Left cardiac atrium (tissue), 4 donors: ENCODE measurements at places on chromosomes 11 and 22. TPM values are rescaled to one million over a fixed set of nuclear protein-coding genes. Genes with fewer than 3 reads are reported as not detected.
A peak's percentile ranks its signal among the peaks of the same experiment; 100 is the strongest.

- DNase-seq: no peak
Observed at GRCh38 chr22:28369854-28370253, 309.8 kb downstream of the TTC28 start.

Gene NXPE4
- total RNA-seq: not detected

Gene IGF2
- total RNA-seq: 94.3 TPM

- no peak for DNase-seq
Observed at GRCh38 chr22:35930933-35931332, 97.7 kb downstream of the RBFOX2 start.

- no peak for DNase-seq
Observed at GRCh38 chr22:25880524-25880923, 138.5 kb downstream of the MYO18B start.

DNA sequence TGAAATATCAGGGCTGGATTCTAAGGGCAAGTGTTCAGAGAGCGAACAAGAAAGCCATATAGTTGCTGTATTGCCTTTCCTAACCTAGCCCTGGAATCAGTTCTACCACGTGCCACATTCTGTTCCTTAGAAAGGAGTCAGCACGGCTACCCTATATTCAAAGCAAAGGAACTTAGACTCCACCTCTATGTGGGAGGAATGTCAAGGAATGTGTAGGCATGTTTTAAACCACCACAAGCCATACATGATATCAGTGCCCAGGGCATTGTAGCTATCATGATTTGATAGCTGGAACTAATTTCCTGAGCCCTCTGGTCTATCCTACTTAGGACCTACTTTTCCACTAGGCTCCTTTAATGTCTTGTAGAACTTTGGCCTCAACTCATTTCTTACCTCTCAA lies 2.5 kb upstream of the EIF4ENIF1 start:
- DNase-seq: no peak

DNA sequence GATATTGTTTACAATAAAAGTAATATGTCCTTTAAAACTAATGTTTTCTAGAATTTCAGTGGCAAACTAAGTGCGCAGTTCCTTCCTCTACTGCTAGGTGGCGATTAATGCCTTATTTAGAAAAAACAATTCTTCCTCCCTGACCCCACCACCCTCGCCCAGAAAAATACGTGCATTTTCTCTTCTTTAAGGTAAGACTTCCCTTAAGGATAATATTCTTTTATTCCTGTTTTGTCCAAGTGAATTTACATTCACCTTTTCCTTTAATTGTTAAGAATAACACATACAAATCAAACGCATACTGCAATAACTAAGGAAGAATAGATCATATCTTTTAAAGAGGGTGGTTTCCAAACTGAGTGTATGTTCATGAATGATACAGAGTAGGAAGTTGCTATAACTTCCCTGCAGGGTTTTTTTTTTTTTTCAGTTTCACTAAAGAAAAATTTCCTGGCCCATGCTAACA lies 17.0 kb upstream of the PSMA1 start:
- no peak for DNase-seq

DNA sequence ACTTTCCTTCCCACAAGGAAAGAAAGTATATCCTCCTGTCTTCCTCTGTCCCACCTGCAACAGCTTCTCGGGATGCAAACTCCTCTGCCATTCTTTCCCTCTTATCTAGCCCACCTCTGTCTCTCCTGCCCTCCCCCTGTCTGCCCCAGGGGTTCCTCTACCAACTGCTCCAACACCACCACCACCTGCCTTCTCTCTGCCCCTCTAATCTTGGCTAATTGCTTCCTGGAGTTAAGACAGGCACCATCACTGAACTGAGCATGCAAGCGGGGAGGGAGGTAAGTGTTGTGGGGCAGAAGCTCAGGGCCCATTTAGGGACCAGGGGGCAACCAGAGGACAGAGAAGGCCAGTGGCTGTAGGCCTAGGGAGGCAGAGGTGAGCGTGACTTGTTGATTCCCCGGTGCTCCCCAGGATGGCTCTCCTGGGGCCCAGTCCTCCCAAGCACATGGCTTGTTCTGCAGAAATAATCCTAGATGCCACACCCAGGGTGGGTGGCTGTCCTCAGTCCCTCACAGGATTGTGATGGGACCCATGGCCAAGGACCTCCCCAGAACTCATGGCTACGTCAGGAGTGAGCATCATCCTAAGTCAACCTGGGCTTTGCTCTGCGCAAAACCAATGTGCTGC lies 111.1 kb downstream of the TP53I11 start:
- no peak for DNase-seq

Gene TEAD1
- 93.8 TPM for total RNA-seq

DNA sequence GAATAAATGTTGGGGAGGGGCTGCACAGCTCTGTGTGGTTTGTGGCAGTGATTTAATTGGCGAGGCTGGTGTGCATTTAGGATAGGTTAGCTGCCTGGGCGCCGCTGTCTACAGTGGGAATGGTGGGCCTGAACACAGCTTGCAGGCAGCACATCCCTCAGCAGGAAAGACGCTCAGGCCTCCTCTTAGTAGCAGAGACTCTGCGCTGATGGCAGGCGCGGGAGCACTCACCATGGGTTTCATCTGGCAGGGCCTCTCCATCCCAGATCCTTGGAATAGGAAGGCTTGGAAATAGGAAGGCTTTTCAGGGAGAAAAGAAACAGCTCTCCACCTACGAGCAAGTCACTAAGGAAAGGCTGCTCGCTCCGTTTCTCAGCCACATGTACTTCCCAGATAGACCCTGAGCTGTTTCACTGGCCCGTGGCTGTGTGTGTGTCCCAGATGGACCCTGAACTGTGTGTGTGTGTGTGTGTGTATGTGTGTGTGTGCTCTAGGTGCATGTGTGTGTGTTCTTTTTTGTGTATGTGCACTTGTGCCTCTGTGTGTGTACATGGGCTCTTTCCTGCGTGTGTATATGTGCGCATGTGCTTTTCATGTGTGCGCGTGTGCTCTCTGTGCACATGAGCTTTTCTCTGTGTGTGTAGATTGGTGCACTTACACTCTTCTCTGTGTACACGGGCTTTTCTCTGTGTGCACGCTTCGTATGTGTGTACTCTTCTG lies 144.0 kb downstream of the TBC1D22A start:
- no peak for DNase-seq

- DNase-seq: no peak
Observed at GRCh38 chr22:44647141-44647540, 54.9 kb upstream of the PRR5 start.

DNA sequence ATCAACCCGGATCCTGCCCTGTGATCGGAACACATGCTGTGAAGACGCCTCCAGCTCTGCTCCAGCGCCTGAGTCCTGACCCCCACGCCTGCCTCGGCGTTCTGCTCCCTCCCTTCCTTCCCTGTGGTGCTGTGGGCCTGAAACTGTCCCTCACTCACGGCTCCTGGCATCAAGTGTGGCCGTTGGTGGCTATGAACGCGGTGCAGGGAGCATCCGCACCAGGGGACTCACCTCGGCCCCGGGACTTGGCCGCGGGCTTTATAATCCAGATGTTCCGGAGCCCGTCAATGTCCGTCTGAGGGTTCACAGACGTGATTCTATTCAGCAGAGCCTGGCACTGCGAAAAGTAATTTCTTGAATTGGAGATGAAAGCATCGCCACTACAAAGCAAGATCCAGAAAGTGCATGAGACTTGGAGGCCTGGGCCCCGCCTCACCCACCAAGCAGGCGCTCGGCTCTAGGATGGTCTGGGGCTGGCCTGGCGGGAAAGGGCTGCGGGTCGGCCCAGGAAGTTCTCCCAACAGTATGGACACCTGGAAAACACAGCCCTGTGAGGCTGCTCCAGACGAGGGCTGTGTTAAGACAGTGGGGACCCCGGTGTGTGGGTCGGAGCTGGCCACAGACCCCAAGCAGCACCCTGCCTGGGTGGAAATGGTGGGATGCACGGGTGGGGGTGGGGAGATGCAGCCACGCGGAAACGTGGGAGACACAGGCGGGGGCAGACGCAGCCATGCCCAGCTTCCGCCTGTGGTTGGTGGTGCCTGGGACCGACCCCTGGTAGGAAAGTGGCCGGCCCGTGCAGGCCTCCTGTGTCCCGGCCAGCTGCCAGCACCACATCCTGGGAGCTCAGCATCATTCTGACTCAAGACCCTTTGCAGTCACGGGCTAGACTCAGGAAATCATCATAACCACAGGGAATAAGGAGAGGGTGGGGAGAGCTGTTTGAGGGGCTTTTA lies 21.8 kb upstream of the IL17REL start:
- DNase-seq: no peak

- peak; percentile 21 for DNase-seq
Observed at GRCh38 chr11:95229993-95230809, 801 bp downstream of the SESN3 start.

Gene MS4A6E
- total RNA-seq: not detected

DNA sequence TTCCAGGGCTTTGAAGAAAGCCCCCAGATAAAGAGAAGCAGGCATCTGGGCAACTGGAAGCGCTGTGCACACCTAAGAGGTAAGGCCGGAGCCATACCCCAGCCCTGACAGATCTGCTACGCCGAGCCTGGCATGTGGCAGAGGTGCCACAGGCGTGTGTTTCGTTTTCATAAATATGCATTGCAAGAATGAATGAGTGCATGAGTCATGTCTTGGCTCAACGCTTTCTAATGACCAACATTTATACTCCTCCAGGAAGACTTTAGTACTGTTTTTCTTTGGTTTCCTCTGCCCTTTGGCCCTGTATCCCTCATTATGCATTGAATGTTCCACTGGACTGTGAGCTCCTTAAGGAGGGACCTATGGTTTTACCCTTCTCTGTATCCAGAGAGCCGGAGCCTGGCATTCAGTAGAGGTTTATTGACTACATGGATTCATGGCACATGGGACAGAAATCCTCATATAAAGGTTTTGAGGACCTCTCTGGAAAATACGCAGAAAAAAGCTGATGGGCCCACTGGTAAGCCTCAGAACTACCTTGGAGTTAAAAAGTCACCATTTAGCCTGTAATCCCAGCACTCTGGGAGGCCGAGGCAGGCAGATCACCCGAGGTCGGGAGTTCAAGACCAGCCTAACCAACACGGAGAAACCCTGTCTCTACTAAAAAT lies 38.9 kb upstream of the CSNK2A3 start:
- no peak for DNase-seq
